G401 (cell line): ENCODE measurements at places on chromosomes 3 and 15.
A peak's percentile ranks its signal among the peaks of the same experiment; 100 is the strongest.

DNA sequence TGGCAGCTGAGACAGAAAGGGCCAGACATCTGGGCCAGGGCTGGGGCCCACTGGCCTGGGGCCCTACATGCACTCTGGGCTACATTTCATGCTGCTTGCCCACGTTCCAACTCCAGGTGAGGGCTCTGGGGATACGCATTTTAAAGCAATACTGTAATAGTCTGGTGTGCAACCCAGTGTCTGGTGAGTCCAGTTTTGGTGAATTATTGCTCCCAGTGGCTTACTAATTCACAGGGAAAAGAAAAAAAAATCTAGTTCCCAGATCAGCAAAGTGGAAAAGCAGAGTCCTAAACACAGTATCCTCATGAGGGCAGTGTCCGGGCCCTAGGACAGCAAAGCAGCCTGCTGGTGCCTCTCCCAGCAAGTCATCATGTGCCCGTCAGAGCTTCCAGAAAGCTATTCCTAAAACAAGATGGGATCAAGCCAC is 82.4 kb downstream of the CCNL1 start:
- no peak for DNase-seq

- no peak for DNase-seq
Observed at GRCh38 chr15:36389107-36389506, 190.3 kb upstream of the CDIN1 start.

GRCh38 chr3:31203960-31204795 is 309.7 kb upstream of the GADL1 start:
- no peak for DNase-seq

DNA sequence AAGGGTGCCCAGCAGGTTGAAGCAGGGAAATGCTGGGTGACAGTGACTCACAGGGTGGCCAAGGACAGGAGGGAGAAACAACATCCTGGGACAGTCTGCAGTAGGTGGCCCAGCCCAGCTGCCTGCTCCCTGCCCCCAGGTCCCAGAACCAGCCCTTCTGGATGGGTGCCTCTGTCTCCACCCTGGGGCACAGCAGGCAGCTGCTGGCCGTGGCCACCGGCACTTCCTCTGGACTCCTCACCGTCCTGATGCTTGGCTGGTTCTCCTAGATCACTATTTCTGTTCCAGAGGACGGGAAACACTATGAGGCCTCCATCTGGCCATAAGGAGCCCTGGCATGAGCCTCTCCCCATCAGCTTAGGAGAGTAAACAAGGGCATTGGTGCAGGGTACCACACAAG is 258.9 kb downstream of the XXYLT1 start:
- no peak for DNase-seq

DNA sequence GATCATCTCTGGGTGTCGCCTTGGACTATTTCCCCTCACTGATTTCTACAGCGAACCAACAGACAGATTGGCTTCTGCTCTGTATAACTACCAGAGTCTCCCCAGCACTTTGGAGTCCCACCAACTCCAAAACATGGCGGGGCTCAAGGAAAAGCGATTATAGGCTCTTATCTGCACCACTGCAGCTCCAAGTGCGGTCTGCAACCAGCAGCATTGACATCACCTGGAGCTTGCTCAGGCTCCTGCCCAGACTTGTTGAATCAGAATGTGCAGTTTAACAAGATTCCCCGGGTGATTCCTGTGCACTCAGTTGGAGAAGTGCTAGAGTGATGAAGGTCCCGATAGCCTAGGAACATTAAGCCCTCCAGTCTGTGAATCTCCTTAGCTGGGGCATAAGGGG is 9.0 kb downstream of the CCK start:
- DNase-seq = no peak

DNA sequence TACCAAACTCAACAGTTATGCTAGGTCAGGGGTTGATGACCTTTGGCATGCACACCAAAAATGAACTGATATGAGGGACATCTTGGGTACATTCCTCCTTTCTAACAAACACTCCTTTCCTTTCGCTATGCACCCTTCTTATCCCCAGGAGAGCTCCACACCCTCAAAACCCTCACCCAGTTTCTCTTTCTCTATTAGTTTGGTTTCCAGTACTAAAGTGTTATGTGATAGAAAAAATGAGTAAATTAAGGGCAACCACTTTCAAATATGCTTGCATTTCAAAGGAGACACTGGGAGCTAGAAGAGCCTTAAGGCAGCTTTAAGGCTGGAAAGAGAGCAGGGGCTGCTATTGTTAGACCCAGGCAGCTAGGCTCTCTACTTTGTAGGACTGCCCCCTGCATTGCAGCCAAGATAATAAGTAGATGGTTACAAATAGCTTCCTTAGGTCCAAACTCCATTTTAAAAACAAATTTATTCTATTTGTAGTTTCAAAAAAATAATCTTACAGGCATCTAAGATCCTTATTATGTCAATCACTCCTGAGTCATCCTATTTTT is 244.3 kb downstream of the ZIC1 start:
- no peak for DNase-seq

- DNase-seq = peak; percentile 80
Observed at GRCh38 chr3:37453393-37454389, 279.3 kb upstream of the LRRFIP2 start.

DNA sequence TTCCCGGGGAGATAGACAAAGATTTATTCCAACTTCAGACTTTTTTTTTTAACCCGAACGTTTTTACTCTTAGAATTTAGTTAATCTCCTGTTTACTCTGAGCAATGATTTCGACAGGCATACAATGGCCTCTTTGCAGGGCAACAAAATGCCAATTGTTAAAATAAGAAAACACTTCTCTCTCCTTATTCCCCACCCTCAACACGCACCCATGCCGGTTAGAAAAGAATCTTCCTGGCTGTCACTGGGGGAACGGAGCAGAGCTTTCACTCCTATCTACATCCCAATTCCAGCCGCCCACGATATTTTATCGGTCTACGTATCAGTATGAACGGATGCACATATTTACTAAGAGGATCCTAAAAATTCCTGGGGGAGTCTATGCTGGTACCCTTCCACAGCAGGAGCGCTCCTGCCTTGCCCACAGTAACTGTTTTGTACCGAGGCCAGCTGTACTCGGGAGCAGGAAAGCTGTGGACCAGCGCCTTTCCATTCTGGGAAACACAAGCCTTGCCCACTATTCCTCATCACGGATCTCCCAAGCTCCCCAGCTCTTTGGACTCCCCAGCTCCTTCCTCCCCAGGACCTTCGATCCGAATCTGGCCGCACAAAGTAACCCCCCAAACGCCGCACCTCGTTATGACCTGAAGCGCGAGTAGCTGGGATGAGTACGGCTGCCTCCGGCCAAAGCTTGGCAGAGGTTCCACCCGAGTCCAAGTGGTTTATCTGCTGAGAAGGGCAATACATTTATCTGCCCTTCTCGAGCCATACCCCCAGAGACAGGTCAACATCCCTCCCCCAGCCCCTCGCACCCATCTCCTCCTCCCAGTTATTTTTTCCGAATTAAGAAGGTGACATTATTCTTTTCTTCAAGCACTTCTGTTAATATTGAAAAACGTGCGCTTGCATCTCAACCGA is 2.2 kb upstream of the FOXB1 start:
- DNase-seq = no peak

DNA sequence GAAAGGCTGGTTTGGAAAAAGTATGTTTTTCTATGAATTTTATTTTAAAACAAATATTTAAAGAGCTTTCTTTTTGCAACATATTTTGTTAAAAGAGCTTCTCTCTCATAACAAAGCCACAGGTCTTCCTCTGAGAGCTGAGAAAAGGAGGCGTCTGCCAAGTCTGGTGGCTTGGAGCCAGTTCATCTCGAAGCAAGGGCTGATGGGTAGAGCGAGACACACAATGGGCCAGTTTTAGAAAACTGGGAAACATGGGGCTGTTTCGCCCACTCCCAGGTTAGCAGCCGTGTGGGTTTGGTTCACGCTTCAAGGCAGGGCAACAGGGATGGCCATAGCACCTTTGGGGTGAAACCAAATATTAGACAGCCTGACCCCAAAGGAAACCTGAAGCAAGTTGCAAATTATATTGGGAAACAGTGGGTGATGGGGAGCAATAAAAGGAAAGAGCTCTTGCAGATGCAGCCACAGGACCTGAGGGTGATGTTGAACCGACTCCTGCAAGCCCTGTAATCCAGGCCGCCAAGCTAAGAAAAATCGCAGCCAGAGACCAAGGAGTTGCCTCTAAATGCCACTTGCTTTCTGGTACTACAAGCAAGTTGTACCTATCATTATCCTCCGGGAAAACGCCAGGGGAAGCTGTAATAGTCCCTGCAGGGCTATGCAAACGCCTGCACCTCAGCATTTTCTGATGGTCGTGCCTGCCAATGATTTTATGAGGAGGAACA is 88.4 kb upstream of the GALNT15 start:
- peak; percentile 89 for DNase-seq

DNA sequence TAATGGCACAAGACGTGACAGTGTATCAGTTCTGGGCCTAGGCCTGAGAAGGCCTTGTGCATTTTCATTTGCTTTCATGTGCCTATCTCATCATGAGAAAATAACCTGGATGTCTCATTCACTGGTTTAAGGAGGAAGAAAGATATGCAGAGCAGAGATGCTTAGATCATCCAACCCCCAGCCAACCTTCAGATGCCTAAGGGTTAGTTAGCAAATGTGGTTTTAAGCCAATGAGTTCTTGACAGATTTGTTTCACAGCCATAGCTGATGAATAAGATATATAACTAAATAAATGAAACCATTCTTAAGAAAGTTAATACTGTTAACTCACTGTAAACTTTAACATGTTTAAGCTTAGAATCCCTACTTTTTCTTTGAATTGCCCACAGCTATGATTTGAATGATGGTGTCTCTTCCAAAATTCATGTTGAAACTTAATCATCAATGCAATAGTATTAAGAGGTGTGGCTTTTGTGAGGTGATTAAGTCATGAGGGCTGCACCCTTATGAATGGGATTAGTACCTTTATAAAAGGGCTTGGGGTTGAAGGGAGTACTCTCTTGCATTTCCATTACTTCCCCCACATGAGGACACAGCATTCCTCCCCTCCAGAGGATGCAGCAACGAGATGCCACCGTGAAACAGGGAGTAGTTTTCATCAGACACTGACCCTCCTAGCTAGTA is 324.6 kb upstream of the TBC1D5 start:
- no peak for DNase-seq

DNA sequence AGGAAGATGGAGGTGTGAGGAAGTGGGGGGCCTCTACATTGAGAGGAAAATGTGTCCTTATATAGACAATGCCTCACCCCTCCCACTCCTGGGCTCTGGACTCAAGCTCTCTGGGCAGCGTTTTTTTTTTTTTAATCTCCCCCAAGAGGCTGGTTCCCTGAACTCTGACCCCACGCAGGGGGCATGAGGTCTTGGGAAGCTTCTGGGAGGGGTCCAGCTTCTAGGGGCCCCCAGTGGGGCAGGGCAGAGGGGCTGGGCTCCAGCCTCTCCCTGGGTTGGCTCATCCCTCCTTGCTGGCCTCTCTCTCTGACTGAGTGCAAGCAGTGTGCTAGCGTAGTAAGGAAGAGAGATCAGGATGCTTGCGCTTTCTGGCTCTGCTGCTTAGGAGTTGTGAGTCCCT is 101.4 kb upstream of the HACD2 start:
- no peak for DNase-seq

DNA sequence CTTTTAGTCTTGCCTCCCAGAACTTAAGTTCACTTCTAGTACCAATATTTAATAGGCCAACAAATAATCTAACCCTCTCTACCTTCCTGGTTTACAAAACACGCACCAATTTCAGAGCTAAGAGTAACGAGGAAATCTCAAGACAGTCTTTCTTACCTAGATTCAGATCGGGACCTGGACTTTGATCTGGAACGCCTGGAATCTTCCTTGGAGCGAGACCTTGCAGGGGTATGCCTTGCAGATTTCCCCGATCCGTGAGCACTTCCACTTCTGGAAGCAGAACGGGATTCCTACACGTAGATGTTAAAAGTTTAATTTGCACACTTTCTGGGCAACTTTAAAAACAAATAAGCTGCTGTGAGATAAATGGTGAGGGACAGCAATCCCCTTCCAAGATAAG is 11.4 kb downstream of the TRA2B start:
- DNase-seq = peak; percentile 28

DNA sequence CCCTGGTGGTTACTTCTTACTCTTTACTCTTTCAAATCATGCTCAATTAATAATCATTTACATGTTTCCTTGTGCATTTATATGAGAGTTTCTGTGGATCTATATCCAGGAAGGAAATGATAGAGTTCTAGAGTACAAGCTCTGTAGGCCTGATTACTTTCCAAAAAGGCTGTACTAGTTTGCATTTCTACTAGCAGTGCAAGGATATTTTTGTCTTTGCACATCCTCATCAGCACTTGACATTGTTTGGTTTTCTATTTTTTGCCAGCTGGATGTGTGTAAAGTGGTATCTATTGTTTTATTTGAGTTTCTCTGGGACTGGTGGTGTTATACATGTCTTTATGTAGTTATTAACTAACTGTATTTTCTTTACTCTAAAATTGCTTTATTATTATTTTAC is 19.6 kb upstream of the SLC7A14 start:
- no peak for DNase-seq

DNA sequence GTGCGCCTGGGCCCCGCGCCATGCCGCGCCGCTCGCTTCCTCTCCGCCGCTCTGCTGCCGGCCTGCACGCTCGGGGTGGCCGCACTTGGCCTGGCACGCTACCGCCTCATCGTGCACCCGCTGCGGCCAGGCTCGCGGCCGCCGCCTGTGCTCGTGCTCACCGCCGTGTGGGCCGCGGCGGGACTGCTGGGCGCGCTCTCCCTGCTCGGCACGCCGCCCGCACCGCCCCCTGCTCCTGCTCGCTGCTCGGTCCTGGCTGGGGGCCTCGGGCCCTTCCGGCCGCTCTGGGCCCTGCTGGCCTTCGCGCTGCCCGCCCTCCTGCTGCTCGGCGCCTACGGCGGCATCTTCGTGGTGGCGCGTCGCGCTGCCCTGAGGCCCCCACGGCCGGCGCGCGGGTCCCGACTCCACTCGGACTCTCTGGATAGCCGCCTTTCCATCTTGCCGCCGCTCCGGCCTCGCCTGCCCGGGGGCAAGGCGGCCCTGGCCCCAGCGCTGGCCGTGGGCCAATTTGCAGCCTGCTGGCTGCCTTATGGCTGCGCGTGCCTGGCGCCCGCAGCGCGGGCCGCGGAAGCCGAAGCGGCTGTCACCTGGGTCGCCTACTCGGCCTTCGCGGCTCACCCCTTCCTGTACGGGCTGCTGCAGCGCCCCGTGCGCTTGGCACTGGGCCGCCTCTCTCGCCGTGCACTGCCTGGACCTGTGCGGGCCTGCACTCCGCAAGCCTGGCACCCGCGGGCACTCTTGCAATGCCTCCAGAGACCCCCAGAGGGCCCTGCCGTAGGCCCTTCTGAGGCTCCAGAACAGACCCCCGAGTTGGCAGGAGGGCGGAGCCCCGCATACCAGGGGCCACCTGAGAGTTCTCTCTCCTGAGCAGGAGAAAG is 951 bp downstream of the GPR62 start:
- DNase-seq = peak; percentile 67

GRCh38 chr3:150483226-150483625 is 63.1 kb downstream of the SERP1 start:
- DNase-seq = no peak

GRCh38 chr15:57152666-57153539 is 223.4 kb upstream of the CGNL1 start:
- no peak for DNase-seq

- DNase-seq = no peak
Observed at GRCh38 chr3:182370949-182371348, 422.4 kb upstream of the ATP11B start.
